ENCODE measurements at places on chromosomes 11 and 22.

DNA sequence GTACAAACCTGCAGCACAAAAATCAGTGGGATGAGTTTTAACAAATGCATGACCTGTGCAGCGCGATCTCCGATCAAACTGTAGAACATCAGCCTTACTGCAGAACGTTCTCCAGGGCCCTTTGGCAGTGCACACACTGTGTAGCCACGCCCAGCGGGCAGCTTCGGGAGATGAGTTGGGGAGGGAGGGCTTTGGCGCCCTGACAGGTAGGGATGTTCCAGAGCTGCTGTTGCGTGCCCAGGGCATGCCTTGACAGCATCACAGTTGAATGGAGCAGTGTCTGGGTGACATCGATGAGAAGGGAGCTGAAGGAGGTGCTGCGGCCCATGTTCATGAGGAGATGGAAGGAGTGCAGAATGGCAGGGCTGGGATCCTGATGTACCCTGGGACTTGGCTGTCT lies 80.2 kb downstream of the TBC1D22A start:
- no peak for DNase-seq

GRCh38 chr11:113417428-113417827 lies 29.8 kb downstream of the ANKK1 start:
- no peak for DNase-seq

GRCh38 chr11:8913961-8914660 lies 3.1 kb downstream of the AKIP1 start:
- DNase-seq = no peak

- no peak for DNase-seq
Observed at GRCh38 chr11:128804481-128804880, 62.6 kb downstream of the KCNJ1 start.

- peak; percentile 51 for DNase-seq
Observed at GRCh38 chr11:83054001-83054400, 17.7 kb downstream of the RAB30 start.
